ENCODE measurements at places on chromosomes 13 and 19.

- no peak for DNase-seq
These were observed 29.2 kb downstream of the PIP5K1C start for GRCh38 chr19:3670796-3671679.

GRCh38 chr13:45194081-45194939 lies 6.5 kb downstream of the KCTD4 start:
- DNase-seq: peak; percentile 82

GRCh38 chr19:15259907-15260306 lies 27.7 kb upstream of the EPHX3 start:
- DNase-seq: no peak

DNA sequence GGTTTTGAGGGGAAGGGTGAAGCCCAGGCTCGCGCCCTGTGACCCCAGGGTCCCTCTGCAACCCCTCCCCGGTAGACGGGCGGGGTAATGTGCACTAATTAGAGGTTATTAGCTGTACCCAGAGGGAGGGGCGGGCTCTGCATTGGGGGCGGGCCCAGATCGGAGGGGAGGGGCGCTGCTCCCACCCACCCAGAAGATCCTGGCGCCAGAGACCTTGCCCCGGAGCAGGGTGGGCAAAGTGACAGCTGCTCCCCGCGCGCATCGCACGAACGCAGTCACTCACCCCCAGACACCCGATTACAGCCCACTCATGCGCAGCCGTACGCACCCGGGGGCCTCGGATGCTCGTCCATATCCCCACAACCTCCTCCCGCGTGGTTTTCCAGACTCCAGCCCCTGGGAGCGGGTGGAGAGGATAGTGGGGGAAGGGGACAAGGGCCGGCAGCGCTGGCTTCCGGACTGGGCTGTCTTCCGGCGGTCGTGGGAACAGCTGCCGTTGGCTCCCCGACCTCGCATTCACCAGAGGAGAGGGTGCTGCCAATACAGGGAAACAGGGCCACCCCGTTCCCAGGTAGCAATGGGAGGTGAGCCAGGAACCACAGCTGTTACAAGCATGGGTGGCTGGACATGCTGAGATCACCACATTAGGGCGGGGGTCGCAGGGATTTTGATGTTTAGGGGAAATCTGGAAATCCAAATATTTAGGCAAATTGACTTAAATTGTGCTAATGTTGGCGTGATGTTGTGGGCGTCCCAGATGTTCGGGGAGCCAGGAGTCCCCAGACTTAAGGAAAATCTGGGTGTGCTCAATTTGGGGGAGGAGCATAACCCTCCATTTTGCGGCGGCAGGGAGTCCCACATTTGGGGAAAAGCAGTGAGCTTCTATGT lies 2.9 kb upstream of the HOOK2 start:
- DNase-seq: peak; percentile 62

- peak; percentile 59 for DNase-seq
These were observed 19.3 kb downstream of the HCN2 start for GRCh38 chr19:609004-609346.

GRCh38 chr19:48632692-48633147 lies 4.5 kb downstream of the DBP start:
- peak; percentile 72 for DNase-seq

DNA sequence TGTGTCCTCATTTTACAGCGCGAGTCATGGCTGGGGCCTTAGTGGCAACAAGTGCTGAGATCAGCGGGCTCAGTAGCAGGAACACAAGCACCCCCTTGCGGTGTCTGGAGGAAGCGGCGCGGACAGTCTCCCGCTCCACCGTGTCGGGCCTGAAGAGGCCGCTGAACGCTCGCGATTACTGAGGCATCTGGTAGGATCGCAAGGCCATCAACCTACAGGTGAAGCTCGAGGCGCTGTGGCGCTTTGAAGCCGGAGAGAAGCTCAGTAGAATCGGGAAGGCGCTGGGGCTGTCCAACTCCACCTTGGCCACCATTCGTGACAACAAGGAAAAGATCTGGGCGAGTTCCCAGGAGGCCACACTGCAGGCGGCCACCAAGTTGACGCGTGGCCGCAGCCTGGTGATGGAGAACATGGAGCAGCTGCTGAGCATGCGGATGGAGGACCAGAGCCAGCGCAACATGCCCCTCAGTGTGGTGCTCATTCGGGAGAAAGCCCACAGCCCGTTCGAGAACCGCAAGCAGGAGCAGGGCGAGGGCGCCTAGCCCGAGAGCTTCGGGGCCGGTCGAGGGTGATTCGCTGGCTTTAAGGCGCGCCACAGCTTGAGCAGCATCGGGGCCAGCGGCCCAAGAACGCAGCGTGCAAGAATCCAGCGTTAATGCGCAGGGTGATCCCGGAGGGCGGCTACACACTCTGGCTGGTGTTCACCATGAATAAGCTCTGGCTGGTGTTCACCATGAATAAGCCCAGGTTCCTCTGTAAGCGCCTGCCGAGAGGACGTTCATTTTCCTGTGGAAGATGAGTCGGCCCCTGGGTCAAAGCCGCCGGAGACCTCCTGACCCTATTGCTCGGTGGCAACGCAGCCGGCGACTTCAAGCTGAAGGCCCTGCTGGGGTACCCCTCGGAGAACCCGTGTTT lies 8.3 kb upstream of the MZF1 start:
- no peak for DNase-seq

- DNase-seq: no peak
These were observed 205.5 kb upstream of the SOX21 start for GRCh38 chr13:94917824-94918223.

DNA sequence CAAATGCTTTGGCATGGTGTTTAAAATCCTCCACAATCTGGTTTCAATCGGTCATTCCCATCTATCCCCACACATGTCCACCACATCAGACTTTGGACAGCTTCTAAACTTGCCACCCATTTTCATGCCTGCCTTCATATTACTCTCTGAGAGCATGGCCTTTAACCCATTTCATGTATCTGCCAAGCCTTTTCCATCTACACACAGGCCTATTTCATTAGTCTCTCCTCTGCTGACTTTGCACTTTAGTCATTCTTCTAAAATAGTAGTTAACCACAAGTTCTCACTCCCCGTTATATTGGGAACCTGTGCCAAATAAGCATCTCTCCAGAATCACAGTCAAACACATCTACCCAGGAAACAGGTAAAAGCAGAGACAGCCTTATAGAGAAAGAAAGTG lies 142.2 kb downstream of the MZT1 start:
- DNase-seq: no peak

- DNase-seq: no peak
These were observed 33.0 kb upstream of the EHD2 start for GRCh38 chr19:47679922-47680857.

- DNase-seq: no peak
These were observed 54.9 kb upstream of the RFC3 start for GRCh38 chr13:33763021-33763420.

- no peak for DNase-seq
These were observed 53.3 kb downstream of the RFX2 start for GRCh38 chr19:6056801-6057650.

DNA sequence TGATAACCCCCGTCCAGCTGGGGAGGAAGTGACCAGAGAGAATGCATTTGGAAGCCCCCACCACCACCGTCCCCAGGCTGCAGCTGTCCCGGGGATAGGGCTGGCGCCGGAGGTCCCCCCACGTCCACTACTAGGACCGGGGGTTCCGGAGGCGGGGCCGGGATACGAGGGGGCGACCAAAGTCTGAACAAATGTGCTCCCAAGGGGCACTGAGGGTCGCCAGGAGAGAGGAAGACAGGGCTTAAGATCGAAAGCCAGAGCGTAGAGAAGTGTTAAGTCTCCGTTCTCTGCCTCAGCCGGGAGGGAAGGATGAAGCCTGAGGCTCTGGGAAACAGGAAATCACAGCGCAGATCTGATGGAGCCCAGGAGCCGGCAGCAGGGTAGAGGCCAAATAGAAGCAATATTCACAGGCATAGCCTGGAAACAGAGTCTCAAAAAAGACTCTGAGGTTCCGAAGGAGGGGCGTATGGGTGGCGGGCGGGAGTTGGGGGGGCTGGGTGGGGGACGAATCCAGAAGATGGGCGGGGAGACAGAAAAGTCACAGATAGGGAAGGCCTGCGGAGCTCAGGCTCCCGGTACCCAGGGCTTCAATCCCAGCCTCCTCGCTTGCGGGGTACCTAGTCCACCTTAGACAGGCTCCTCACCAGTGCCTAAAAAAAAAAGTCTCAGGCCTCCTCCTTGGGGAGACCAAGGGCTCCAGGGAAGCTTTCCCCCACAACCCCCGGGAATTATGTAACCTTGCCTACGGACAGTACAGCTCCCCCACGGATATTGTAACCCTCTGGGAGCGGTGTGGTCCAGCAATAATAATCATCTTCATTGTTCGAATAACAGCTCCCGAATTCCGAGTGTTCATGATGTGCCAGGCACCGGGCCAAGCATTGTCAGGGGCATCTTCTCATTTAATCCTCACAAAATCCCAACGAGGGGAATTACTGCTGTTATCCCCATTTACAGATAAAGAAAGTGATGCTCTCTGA lies 1.1 kb upstream of the ERF start:
- DNase-seq: peak; percentile 91

DNA sequence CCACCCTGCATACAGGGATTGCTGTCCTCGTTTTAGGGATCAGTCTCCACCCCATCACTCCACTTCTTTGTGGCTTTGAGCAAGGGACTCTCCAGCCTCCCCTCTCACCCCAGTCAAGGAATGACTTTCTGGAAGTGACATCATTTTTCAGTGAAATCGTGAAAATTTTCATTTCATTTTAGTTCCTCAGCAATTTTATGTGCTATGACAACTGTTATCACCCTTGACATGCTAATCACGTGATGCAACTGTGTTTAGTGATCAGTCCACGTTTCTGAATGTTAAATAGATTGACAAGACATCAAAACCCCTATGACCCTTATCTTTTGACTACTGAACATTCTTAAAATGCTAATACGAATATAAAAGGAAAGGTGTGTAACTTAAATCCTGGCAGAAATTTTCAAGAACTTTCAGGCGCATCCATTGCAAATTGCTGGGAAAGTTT lies 8.0 kb downstream of the C19orf81 start:
- no peak for DNase-seq

GRCh38 chr19:595326-596262 lies 5.9 kb downstream of the HCN2 start:
- no peak for DNase-seq

GRCh38 chr19:30362156-30362754 lies 9.9 kb upstream of the ZNF536 start:
- no peak for DNase-seq

- DNase-seq: no peak
These were observed 5.5 kb downstream of the SYT5 start for GRCh38 chr19:55174425-55175116.
